ENCODE measurements at places on chromosomes 11 and 22. TPM values are rescaled to one million over a fixed set of nuclear protein-coding genes. Genes with fewer than 3 reads are reported as not detected.

The RBM4B gene
- total RNA-seq = 22.3 TPM

The FIBIN gene
- total RNA-seq = 74.6 TPM

The TRPM5 gene
- total RNA-seq = not detected

The GRIA4 gene
- not detected for total RNA-seq

The MIOX gene
- total RNA-seq = not detected

The SLC37A2 gene
- total RNA-seq = 5.5 TPM

The NEU3 gene
- total RNA-seq = 6.4 TPM

The WNT7B gene
- 0.86 TPM for total RNA-seq

The RIC3 gene
- total RNA-seq = not detected

The IGSF22 gene
- total RNA-seq = not detected

The OR8A1 gene
- not detected for total RNA-seq

The BSCL2 gene
- total RNA-seq = 137 TPM

The UCP2 gene
- total RNA-seq = 2.7 TPM

The CCDC134 gene
- total RNA-seq = 13.3 TPM

The SLC43A3 gene
- total RNA-seq = 83.5 TPM

The LMF2 gene
- 106 TPM for total RNA-seq

The RASGRP2 gene
- total RNA-seq = 0.58 TPM

The OR8K5 gene
- total RNA-seq = not detected

The HTR3B gene
- total RNA-seq = not detected

The LYVE1 gene
- total RNA-seq = not detected

The DEFB131B gene
- not detected for total RNA-seq

The TPBGL gene
- total RNA-seq = not detected

The TRIM34 gene
- total RNA-seq = 18.5 TPM

The SEC14L2 gene
- total RNA-seq = 47.3 TPM

The OR2AG1 gene
- total RNA-seq = not detected

The FGF19 gene
- total RNA-seq = not detected

The CYP2R1 gene
- total RNA-seq = 8.1 TPM

The CRYBB3 gene
- total RNA-seq = not detected

The MN1 gene
- 0.18 TPM for total RNA-seq

The RFPL2 gene
- not detected for total RNA-seq

The MOV10L1 gene
- total RNA-seq = 0.89 TPM

The SYT9 gene
- 0.18 TPM for total RNA-seq

The JHY gene
- 3.2 TPM for total RNA-seq

The SF1 gene
- total RNA-seq = 93.1 TPM

The LMNTD2 gene
- total RNA-seq = not detected

The CYP2D6 gene
- total RNA-seq = not detected

The FLRT1 gene
- total RNA-seq = not detected

The BARX2 gene
- not detected for total RNA-seq

The LDHAL6A gene
- not detected for total RNA-seq

The DGCR6L gene
- total RNA-seq = 87.9 TPM

The FGF3 gene
- total RNA-seq = not detected

The TBX1 gene
- not detected for total RNA-seq

The OR2AG2 gene
- total RNA-seq = 0.29 TPM

The RIBC2 gene
- 1.2 TPM for total RNA-seq

The PPME1 gene
- 44.0 TPM for total RNA-seq

The UBQLNL gene
- total RNA-seq = not detected

The MS4A12 gene
- not detected for total RNA-seq

The P2RY6 gene
- not detected for total RNA-seq

The RTN4RL2 gene
- 1.7 TPM for total RNA-seq

The TUB gene
- 4.6 TPM for total RNA-seq

The OR2D2 gene
- not detected for total RNA-seq

The TMEM80 gene
- 48.1 TPM for total RNA-seq

The CDKN1C gene
- total RNA-seq = 40.8 TPM

The CCDC87 gene
- under 0.01 TPM for total RNA-seq

The ABCC8 gene
- total RNA-seq = not detected

The SLC17A6 gene
- total RNA-seq = not detected

The CCND1 gene
- total RNA-seq = 139 TPM

The ANO9 gene
- total RNA-seq = not detected

Measured in myometrial cell (primary cell).